ENCODE measurements at places on chromosomes 6 and 20.

DNA sequence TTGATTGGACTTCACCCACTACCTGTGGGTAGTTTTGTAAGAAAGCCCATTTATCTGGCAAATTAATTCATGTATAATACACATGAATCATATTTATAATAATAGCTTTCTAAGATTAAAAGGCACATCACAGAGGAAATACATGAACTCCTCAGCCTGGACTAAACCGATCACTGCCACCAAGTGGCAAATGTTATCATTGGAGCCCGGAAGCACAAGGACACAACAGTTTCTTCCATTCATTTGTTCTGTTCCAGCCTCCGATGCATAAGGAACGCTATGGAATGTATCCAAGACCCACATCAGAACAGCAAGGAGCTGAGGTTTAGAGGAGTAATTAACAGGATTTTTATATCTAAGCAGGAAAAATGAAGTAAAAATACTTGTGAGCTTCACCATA, 13.9 kb upstream of the IPCEF1 start:
- DNase-seq = no peak

- no peak for DNase-seq
Measured at GRCh38 chr6:33189625-33190448, 2.4 kb downstream of the COL11A2 start.

DNA sequence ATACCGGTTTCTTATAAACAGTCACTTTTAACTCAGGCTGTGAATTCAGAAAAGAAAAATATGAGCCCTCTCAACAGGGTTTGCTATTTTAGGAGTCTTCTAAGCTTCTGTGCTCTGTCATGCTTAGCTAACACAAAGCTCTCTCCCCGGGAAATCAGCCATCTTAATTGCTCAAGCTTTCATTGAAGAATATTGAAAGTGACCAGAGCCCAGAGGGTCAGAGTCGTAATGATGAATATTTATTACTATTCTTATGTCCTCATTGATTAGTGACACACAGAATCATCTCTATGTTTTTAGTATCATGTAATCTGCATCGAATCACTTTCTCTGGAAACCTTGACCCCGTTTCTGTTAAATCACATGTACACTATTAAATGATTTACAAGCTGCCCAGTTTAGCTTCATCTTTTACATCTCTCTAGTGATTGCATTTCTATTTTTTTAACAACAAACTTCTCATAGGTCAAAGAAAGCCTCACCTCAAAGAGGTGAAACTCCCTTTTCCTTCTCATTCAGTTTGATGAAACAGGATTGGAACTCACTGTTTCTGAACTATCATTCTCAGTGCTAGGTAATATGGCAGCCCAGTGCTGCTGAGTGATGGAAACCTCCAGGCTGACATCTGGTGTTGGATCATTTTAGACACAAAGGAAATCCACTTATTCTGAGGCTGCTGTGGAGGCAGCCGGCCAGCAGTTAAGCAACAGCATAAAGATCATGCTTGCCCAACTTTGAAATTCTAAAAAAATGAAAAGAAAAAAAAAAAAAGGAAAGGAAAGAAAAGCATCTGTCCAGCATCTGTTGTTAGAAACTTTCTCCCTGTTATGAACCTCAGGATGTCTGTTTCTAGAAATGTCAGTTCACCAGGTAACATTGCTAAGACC, 96.3 kb downstream of the RFPL4B start:
- DNase-seq = no peak

- DNase-seq = no peak
Measured at GRCh38 chr6:106102034-106102433, 15.9 kb downstream of the PRDM1 start.

DNA sequence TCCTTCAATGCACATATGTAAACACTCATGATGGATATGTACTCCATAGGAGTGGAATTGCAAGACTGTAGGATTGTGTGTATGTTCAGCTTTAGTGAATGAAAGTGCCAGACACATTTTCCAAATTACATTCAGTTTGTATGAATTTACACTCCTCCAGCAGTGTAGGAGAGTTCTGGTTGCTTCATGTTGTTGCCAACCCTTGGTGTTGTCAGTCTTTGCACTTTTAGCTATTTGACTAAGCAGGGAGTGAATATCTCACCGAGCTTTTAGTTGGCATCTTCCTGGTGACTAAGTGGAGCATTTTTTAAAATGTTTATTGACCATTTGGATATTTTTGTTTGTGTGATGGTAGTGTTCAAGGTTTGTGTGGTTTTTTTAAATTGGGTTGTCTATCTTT, 23.9 kb downstream of the NKX2-4 start:
- no peak for DNase-seq

GRCh38 chr6:129586815-129587214, 123.2 kb downstream of the ARHGAP18 start:
- DNase-seq = no peak

GRCh38 chr6:161341638-161342037, 67.8 kb upstream of the AGPAT4 start:
- DNase-seq = no peak

DNA sequence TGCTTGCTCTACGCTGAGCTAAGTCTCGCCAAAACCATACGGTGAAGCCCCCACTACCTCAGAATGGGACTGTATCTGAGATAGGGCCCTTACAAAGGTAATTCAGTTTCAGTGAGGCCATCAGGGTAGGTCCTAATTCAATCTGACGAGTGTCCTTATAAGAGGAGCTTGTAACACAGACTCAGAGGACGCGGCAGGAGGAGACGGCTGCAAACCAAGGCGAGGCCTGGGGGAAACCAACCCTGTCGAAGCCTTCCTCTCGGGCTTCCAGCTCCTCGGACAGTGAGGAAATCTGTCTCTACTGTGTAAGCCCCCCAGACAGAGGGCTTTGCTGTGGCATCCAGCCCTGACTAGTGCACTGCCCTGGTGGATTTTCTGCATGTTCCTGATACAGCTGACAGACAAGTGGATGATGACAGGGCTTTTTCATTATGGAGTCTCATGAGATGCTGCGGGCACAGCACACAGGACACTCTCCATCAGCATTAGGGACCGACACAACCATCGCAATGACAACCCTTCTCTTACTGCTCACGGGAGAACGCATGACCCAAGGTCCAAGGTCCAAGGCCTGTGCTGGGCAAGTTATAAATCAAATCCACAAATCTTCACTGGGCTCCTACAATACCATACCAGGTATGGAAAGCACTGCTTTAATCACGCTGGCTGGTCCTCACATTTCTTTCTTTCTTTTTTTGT, 48.2 kb downstream of the SSR1 start:
- no peak for DNase-seq

DNA sequence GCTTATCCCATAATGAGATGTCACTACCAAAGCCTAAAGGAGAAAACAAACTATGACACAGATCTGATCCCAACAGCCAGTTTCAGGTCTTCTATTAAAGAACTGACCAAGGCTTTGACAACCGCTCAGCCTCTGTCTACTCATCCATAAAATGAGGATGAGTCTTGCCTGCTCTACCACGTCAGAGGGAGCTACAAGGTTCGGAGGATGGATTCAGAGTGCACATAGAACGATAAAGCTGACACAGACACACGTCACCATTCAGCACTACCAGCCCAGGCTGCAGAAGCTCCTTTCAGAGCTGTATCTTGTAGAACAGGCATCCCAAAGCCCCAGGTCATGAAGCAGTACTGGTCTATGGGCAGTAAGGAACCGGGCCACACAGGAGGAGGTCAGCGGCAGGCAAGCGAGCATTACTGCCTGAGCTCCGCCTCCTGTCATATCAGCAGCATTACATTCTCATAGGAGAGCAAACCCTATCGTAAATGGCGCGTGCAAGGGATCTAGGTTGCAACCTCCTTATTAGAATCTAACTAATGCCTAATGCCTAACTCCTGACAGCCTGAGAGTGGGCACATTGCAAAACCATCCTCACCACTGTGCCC, 25.1 kb downstream of the KIF16B start:
- no peak for DNase-seq

DNA sequence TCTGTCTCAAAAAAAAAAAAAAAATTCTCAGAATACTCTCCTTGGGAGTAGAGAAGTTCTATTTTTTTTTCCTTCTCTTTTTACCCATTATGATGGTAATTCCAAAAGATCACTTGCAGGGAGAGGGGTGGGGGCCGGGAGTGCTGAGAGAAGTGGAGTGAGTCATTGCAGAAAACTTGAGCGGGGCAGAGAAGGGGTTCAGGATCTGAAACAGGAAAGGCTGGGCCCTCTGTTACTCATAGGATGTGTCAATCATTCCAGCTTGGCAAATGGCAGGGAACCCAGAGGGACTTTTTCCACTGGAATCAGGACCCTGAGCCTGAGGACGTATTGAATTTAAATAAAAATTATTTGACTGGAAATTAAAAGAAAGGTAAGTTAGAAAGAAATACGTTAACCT, 111.4 kb upstream of the ARMC2 start:
- no peak for DNase-seq

- no peak for DNase-seq
Measured at GRCh38 chr6:119052987-119053386, 25.5 kb downstream of the FAM184A start.

DNA sequence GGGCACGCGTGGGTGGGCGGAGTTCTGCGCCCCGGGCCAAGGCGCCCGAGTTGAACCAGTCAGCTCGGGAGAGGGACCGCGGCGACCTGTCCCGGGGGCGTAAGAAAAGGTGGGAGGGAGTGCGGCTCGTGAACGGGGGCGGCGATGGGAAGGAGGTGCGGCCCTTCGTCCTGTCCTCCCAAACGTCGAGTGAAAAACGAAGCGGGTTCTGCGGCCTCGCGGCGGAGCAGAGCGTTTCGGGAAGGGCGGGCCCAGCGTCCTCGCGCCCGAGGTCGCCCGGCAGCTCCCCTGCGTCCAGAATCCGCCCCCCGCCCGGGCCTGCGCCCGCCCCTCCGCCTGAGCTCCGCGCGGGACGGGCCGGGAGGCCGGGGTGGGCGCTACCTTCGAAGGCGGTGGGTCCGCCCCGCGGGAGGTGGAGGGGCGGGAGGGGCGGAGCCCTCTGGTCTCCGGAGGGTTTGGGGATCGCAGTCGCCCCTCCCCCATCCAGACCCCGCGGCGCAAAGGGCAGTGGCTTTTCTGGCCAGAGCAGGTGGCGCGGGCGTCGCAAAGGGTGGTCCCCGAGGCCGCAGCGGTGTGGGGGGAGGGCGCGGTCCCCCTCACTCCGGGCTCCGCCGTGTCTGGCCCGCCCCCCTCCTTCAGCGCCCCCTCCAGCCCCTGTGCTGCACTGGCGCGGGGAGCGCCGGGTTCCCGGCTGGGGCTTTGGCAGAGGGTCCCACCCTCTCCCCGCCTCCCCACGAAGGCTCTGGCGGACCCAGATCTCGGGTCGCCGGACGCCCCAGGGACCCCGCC, 838 bp downstream of the STMN3 start:
- peak; percentile 50 for DNase-seq

DNA sequence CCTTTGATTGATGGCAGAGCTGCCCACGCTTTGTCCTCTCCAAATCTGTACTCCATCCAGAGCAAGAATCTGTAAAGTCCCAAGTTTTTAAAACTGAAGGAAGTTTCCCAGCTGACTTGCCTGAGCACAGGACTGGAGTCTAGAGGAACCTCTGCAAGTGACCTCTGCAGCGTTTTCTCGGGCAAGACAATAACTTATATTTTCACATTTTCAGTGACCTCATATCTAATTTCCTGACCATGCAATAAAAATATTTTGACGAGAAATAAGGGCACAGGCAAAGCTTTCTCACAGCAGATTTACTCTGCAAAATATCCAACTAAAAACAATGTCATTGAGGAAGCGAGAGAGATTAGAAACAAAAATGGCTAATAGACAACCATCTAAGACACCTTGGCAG, 185.5 kb upstream of the SNX9 start:
- no peak for DNase-seq

GRCh38 chr20:11379257-11380011, 538.3 kb upstream of the BTBD3 start:
- no peak for DNase-seq

GRCh38 chr6:99446076-99446475, 21.0 kb upstream of the PNISR start:
- DNase-seq = no peak

GRCh38 chr20:51423810-51424209, 118.7 kb downstream of the NFATC2 start:
- no peak for DNase-seq

DNA sequence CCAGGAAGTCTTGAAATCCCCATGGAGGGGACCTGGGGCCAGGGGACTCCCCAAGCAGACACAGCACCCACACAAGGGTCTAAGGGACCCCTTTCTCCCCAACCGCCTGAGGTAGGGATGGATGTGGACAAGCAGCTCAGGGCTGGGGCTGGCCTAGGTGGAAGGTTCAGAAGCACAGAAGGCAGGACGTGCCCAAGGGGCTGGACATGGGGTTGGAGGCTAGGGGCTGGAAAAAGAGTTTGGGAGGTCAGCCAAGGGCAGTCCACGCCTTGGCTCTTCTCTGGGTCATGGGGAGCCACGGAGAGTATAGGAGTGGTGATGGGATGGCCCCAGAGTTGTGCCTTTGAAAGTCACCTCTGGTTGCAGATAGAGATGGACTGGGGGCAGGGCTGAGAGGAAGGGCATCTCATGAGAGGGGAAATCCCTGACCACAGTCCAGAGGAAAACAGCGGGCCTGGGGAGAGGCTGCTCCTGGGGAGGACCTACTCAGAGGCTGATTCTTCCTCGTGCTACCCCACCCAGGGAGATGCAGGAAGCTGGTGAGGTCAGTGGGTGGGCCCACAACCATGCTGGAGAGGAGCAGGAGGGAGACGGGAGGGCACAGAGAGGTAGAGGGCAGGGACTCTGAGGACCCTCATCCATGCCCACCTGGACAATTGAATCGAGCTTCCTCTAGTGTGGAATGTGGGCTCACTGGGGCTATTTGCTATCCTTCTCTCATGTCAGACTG, 2.5 kb upstream of the HSPA12B start:
- DNase-seq = no peak

GRCh38 chr20:775679-776135, 7.4 kb upstream of the SLC52A3 start:
- DNase-seq = no peak

GRCh38 chr6:152026291-152026690, 218.8 kb downstream of the ESR1 start:
- DNase-seq = no peak

DNA sequence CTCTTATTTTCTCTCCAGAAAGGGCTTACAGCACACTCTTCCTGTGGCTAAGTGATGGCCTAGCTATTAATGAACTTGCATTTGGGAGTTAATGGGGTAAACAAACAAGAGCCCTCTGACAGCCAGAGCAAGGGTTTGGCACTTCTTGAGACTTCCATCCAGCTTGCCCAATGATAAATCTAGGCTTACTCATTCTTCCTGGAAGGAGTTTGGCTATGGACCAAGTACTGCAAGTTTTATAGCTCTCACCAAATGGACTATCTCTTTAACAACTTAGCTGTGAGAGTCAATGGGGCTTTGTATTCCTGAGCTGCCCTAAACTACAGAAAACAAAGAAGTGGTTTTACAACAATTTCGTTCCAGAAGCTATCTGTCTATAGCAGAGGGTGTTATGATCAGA, 16.7 kb upstream of the PI3 start:
- no peak for DNase-seq

Data from activated CD4-positive, alpha-beta T cell treated with anti-CD3 and anti-CD28 coated beads, Interleukin-2, amount 50 U/mL, for 4 hours (primary cell).